AG04450 (cell line): ENCODE measurements at places on chromosomes 16 and 17. TPM values are rescaled to one million over a fixed set of nuclear protein-coding genes. Genes with fewer than 3 reads are reported as not detected.

The ST6GALNAC1 gene
- not detected in 2 replicates for polyA plus RNA-seq

The EFCAB13 gene
- 0.84 and 1.6 TPM in 2 replicates for polyA plus RNA-seq

The CCL8 gene
- polyA plus RNA-seq: 0.06 TPM in 1 of 2 replicates, not detected in the other

The BIRC5 gene
- polyA plus RNA-seq: 11.6 and 15.3 TPM in 2 replicates

The GP1BA gene
- not detected in 2 replicates for polyA plus RNA-seq

The KRT31 gene
- polyA plus RNA-seq: not detected in 2 replicates

The PPP4C gene
- 112 and 140 TPM in 2 replicates for polyA plus RNA-seq

The PPM1E gene
- 0.55 and 0.64 TPM in 2 replicates for polyA plus RNA-seq

The CCL13 gene
- polyA plus RNA-seq: 0.16 TPM in 1 of 2 replicates, not detected in the other

GRCh38 chr17:34917381-34917780, 43.9 kb downstream of the CCT6B start:
- DNase-seq: no peak

DNA sequence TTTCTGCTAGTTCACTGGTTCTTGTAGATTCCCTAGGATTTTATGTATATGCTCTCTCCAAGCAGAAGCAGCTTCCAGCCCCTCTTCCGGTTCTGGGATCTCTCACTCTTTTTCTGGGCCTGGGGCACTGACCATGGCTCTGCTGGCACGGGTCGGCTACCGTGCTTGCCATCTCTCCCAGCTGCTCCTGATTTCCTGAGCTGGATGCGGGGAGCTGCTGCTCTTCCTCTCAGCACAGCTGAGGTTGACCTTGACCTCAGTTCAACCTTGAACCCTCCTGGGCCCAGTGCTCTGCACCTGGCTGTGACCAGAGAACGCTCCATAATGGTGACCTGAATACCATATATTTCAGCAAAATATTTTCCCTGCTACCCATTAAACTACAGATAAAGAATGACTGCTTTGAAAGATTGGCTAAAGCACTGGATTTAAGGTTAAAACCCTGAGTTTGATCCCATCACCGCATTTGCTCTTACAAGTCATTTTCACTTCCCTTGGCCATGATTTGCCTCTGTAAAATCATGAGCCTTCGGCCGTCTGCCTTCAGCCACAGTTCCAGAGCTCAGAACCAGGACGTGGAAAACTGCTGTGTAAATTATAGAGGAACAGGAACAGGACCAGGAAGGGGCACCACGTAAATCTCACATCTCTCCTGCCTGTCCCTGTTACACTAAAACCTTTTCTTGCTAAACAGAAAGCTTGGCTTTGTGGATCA, 130.8 kb upstream of the CHMP6 start:
- DNase-seq: no peak

GRCh38 chr16:90048347-90048722, 28.8 kb downstream of the PRDM7 start:
- no peak for DNase-seq

GRCh38 chr17:72378414-72379390, 257.9 kb downstream of the SOX9 start:
- DNase-seq: no peak

DNA sequence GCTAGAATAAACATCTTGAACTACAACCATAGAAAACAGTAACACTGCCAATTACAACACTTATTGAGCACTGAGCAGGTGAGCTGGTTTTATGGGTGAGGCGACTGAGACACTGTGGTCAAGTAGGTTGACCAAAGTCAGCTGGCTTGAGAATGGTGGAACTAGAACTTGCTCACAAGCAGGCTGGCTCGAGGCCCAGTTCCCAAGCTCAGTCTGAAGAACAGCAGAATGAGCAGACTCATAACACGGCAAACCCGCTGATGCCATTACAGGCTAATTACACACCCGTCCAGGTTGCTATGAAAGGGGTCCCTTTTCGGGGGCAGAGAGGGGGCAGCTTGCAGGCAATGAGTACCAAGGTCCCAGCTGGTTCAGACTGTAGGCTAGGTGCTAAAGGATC, 6.5 kb downstream of the ZZEF1 start:
- no peak for DNase-seq

- no peak for DNase-seq
Measured at GRCh38 chr17:63446753-63447470, 806 bp upstream of the CYB561 start.

DNA sequence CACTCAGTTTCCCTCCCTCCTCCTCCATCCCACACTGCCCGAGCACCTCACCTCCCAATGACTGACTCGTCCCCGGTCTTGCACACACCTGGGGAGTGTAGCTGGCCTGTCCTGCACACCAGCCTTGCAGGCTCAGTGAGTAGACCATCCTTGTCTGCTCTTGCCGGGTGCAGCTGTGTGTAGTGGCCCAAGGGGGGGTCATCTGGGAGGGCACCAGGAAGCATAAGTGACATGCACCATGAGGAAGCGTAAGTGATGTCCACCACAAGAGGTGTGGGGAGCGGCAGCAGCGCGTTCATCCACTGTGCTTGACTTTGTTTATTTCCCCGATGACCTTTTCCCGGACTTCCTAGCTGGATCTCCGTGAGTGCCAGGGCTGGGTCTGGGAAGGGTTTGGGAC, 45.5 kb upstream of the CDR2 start:
- DNase-seq: no peak

- DNase-seq: no peak
Measured at GRCh38 chr16:6068063-6068462, 970.5 kb upstream of the EEF2KMT start.

DNA sequence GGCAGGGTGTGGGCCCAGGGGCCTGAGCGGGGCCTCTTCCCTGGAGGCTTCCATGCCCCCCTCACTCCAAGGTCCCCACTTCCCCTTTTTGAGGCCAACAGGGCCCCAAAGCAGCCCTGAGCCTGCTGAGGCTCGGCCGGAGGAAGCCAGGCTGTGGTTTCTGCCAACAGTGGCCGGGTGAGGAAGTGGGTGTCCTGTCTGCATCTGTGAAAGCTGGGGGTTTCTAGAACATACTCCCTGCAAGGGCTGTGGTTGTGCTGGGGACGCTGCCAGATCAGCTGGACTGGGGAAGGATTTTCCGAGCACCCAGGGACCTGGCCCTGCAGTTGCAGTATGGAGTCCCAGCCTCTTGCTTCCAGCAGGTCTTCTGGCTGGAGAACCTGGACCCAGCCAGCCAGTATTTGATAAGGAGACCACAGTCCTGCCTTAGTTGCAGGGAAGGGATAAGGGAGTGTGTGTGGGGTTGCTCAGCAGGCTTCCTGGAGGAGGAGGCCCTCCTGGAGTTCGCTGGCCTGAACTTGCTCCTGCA, 15.7 kb downstream of the ADCY7 start:
- DNase-seq: no peak

GRCh38 chr17:76270770-76271668, 5.9 kb downstream of the UBALD2 start:
- DNase-seq: no peak

DNA sequence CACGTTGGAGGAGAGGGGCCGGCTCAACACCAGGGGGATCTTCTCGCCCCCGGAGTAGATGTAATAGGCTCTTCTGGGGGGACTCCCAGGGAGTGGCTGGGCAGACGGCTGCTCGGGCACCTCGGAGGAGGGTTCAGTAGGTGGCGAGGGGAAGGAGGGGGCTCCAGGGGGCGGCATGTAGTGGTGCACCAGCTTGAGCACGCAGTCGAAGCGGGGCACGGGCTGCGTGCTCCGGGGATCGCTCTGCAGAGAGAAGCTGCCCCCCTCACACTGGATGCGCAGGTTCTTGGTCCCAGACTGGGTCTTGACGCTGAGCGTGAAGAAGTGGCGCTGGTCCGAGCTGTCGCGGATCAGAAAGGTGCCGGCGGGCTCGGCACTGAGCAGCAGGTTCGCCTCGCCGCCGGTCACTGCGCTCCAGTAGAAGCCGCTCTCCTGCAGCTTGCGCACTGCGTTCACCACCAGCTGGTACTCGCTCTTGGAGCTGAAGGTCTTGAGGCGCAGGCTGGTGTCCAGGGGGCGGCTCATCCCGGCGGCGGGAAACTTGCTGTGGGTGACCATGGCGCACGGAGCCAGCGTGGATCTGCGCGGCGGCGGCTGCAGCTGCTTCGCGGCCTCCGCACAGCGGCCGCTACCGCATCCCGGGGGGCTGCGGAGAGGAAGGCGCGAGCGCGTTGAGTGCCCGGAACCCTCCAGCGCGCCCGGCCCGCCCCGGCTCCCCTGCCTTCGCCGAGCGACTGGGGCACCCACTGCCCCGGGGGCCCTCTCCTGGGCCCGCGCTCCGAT, 1.1 kb downstream of the SOCS3 start:
- DNase-seq: no peak

GRCh38 chr17:60145006-60145935, 4.5 kb upstream of the CA4 start:
- DNase-seq: no peak

GRCh38 chr16:1884155-1884760, 12.3 kb upstream of the MEIOB start:
- no peak for DNase-seq

- no peak for DNase-seq
Measured at GRCh38 chr17:45914047-45914717, 19.8 kb downstream of the MAPT start.

DNA sequence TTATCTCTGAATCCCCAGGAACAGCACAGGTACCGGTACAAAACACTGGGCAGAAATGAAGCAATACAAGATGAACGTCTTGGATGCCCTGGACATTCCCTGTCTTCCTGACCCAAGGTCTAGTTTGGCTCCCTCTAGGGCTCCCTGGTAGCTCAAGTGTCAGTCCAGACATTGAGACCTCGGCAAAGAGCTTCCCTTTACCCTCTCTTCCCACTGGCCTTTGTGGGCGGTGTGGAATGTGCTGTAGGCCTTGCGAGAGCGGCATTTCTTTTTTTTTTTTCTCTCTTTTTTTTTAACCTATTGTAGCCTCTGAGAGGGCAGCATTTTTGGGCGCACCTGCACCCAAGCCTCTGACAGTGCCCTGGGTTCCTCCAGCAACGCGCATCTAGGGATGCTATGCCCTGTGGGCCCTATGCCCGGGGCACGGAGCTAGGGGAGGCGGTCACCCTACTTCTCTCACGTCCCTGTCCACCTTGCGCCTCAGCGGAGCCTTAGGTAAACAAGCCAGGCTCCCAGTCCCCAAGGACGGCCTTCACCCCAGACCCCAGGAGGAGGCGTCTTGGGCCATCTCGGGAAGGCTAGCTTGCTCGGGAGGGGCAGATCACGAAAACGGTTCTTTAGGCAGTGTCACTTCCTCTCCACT, 1.2 kb upstream of the NFATC3 start:
- DNase-seq: no peak

- DNase-seq: no peak
Measured at GRCh38 chr16:56190677-56191155, 573 bp upstream of the GNAO1 start.
